Natural killer cell (primary cell): ENCODE measurements at places on chromosomes 12 and 14. TPM values are rescaled to one million over a fixed set of nuclear protein-coding genes. Genes with fewer than 3 reads are reported as not detected.

The TNFAIP2 gene
- total RNA-seq, result 14.2 TPM

The ANO6 gene
- total RNA-seq, result 30.4 TPM

The KLRC2 gene
- total RNA-seq, result 3.0 TPM

The NDRG2 gene
- 13.6 TPM for total RNA-seq

The SLC39A2 gene
- total RNA-seq, result not detected

The KLHL33 gene
- 0.31 TPM for total RNA-seq

The KRT6A gene
- total RNA-seq, result not detected

The ANO2 gene
- not detected for total RNA-seq

The CCDC196 gene
- not detected for total RNA-seq
